ENCODE measurements at places on chromosomes 12 and 14.

- DNase-seq, result no peak
These were observed 409.5 kb downstream of the SLC6A15 start for GRCh38 chr12:84502907-84503787.

DNA sequence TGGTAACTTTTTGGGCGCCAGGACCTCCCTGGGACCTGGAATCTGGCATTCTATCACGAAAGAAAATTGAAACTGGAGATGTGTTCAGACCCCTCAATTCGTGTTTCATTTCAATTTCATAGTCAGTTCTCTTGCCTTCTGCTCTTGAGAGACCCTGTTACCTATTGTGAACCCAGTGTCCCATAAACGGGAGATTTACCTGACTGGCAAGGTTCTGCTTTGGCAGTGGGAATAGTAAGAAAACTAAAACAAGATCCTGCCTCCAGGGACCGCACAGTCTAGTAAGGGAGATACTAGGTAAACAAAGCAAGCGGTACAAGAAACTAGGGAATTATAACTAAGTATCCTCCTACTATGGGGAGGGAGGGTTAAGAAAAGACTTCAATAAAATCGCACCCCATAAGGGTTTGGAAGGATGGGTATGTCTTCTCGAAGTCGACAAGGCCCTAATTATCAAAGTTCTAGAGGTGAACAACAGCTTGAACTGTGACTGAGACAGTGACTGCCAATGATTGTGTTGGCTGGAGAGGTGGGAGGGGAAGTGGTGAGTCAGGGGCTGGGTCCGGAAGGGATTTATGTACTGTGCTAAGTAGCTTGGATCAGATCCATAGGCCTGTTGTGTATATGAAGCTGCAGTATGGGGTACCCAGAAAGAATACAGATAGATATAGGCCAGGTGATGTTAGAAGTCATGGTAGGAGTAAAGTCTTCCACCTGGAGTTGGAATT is 754 bp downstream of the ACSS3 start:
- no peak for DNase-seq

- no peak for DNase-seq
These were observed 24.0 kb upstream of the LGR5 start for GRCh38 chr12:71415336-71416231.

- DNase-seq, result no peak
These were observed 36.6 kb downstream of the CCNK start for GRCh38 chr14:99517643-99518381.

DNA sequence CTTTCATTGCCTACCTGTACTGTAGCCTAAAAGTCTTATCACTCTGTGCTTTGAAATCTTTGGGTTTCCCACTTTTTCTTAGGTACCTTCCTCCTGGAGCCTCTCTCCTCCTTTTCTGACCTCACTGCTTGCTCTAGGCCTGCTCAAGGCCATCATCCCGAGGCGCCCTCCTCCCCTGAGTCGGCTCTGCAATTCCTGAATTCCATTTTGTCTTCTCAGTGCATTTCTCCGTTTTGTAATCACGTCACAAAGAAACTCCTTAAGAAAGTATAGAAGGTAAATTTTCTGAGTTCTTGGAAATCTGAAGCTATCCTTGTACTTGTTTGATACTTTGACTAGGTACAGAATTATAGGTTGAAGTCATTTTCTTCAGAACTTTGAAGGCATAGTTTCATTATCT is 25.2 kb downstream of the ZC3H14 start:
- DNase-seq, result no peak

DNA sequence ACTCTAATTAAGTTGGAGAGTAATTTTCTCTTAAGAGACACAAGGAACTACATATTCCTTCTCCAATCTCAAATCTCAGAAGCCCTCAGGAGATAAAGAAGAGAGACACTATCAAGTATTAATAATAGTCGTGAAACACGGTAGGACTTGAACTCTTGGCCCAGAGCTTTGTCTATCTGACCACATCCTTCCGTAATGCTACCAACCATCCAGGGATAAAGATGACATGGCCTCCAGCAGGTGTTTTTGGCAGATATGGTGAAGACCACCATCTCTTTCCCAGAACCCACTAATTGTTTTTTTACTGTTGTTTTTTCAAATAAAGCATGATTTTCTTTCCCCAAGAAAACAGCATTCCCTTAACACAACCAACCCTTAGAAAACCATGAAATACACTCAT is 3.4 kb downstream of the ZNF384 start:
- DNase-seq, result no peak

DNA sequence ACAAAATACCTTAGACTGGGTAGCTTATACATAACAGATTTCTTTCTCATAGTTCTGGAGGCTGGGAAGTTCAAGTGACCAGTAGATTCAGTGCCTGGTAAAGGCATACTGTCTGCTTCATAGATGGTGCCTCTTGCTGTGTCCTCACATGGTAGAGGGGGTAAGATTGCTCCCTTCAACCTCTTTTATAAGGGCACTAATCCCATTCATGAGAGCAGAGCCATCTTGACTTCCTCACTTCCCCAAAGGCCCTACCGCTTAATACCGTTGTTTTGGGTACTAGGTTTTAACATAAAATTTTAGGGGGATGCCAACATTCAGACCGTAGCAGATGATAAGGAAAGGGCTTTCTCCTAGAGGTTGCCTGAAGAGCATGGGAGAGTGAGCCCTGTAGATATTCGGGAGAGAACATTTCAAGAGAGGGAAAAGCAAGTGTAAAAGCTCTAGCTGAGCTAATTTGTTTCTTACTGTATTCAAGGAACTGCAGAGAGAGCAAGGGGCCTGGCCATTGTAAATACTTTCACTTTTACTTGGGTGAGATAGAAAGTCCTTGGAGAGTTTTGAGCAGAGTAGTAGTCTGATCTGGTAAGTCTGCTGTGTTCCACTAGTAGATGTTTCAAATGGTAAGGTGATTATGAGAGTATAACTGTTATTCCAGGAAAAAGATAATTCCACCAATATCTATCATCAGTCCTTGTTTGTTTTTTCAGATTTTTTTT is 27.3 kb downstream of the FRS2 start:
- no peak for DNase-seq

- DNase-seq, result no peak
These were observed 72.3 kb downstream of the ANO2 start for GRCh38 chr12:5872745-5873144.

DNA sequence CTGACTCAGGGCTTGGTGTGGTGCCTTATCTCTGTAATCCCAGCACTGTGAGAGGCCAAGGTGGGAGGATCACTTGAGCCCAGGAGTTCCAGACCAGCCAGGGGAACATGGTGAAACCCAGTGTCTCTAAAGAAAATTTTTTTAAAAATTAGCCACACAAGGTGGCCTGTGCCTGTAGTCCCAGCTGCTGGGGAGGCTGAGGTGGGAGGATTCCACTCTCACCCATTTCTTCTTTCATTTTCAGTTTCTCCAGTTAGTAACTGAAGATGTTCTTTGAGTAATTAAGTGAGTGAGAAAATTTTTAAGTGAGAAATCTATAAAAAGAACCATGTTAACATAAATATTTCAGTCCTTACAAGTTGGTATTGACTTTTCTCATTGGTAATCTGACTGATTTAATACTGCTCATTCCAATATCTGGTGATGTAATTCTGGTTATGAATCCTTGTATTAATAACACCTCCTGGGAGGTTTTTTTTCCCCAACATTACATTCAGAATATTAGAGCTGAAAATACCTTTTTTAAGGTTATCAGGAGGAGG is 6.1 kb downstream of the METTL3 start:
- no peak for DNase-seq

DNA sequence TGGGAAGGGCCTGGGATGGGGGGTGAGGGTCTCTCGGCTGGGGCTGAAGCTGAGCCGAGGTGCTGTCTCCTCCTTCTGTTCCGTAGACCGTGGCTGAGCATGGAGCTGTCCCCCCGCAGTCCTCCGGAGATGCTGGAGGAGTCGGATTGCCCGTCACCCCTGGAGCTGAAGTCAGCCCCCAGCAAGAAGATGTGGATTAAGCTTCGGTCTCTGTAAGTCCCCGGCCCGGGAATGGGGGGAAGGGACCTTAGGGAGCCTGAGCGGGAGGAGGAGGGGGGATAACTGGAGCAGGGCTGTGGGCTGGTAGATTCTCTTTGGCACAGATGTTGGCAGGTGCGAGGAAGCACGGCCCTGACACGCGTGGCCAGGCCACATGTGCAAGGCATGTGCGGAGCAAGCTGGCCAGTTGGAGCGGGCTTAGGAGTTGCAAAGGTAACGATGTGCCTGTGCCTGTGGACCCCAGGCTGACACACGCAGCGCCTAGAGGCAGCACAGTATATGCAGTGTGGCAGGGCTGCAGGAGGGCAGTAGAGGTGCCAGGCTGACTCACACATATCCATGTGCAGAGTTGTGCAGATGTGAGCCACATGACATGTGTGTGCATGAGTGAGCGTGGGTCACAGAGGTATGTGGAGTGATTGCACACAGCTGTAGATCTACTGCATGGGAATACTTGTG is 512 bp downstream of the PDE1B start:
- no peak for DNase-seq

DNA sequence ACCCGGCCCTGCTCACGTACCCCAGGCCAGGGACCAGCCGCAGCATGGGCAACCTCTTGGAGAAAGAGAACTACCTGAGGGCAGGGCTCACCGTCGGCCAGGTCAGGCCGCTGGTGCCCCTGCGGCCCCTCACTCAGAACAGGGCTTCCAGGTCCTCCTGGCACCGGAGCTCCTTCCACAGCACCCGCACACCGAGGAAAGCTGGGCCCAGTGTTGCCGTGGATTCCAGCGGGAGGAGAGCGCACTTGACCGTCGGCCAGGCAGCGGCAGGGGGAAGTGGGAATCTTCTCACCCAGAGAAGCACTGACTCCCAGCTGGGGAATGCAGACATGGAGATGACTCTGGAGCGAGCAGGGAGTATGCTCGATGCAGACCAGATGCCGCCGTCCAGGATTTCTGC is 7.9 kb upstream of the VAMP1 start:
- DNase-seq, result no peak

DNA sequence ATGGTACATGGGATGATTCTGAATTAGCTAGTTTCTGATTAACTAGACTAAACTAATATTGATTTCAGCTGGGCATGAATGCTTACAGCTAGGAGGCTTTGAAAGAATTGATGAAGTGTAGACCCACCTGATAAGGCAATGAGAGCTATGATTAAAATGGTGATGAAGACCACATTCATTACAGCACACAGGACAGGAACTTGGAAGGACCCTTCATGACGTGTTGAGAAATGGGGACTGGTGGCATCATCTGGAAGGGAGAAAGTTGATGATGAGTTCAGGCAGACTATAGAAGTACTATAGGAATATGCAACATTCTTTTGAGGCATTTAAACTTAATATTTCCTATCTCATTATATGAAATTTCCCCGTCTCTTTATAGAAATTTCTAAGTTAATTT is 4.5 kb downstream of the CD69 start:
- no peak for DNase-seq

GRCh38 chr12:53011889-53012288 is 5.6 kb downstream of the EIF4B start:
- DNase-seq, result no peak

DNA sequence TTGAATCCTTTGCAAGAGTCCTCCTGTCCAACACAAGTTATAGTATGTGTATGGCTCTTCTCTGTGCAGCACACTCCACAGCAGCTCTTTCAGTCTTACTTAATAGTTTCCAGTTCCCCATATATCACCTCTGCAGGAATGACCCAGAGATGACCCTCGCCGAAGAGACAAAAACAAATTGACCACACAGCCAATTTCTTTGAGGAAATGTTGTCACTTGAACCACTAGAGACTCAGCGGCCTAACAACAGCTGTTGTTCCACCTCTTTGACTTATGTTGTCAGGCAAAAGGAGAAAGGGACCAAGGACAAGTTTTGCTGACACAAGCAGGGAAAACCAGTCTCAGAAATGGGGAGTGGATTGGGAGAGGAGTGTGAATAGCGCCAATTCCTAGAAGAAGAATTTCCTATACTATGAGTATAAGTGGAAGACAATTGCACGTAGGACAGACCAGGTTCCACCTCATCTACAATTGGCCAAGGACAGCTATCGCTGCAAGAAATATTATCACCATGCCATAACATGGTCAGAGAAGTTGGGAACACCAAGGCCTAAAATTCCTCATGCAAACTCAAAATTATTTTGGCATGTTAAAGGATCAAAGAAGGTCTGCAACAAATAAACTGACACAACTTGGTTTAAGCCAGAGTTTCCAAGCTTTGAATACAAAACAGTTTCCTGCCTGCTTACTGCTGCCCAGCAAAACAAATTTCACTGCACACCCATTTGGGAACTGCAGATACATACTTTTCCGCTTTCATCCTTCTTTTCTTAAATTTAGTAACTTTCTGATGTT is 41.7 kb upstream of the ITPR2 start:
- no peak for DNase-seq

DNA sequence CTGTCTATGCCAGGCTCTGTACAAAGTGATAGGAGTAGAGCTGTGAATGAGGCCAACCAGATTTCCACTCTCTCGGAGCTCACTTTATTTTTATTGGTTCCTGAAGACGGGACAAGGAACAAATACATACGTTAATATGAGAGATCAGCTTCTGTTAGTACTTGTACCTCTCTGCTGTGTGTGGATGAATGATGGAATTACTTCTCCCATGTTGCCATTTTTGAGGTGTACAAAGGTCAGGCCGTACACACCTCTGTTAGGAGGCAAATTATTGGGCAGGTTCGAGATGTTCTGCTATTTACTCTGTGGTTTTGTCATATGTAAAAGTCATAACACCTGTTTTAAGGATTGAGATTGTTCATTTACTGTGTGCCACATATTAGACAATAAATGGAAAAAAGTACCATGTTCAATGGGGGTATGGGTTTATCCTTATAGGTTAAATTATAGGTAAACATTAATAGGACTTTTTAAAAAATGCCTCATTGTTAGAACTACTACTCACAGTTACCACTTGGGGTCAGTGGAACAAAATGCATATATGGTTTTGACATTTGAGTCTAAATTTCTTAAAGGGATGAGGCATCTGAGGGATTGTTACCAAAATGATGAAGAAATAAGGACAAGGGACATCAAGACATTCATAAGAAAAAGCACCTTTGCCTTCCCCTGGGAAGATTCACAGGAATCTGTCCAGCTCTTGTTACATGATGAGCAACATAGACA is 26.9 kb downstream of the WBP11 start:
- DNase-seq, result no peak

DNA sequence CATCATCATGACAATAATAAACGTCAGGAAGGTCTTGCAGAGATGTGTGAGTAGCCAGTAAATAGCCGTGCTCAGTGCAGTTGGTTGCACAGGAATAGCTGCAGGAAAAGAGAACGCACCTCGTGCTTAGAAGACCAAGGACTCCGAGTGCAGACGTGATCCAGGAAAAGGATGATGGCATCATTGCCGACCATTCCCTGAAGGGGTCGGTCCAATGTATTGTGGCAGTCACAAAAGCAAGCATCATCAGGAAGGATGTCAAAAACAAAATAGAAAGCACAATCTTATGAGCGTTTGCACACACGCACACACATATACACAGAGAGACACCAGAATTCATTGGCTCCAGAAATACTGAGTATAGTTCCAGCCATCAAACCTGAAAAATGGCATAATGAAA is 12.8 kb downstream of the DUSP6 start:
- DNase-seq, result no peak

GRCh38 chr12:130832561-130833209 is 6.4 kb downstream of the STX2 start:
- DNase-seq, result no peak

- DNase-seq, result no peak
These were observed 116.9 kb upstream of the PWP1 start for GRCh38 chr12:107568718-107569117.

All from activated CD4-positive, alpha-beta T cell treated with anti-CD3 and anti-CD28 coated beads for 1 hour (primary cell).